ENCODE measurements at places on chromosomes 5 and 9.

- no peak for DNase-seq
Measured at GRCh38 chr5:142806841-142807267, 36.7 kb downstream of the ARHGAP26 start.

DNA sequence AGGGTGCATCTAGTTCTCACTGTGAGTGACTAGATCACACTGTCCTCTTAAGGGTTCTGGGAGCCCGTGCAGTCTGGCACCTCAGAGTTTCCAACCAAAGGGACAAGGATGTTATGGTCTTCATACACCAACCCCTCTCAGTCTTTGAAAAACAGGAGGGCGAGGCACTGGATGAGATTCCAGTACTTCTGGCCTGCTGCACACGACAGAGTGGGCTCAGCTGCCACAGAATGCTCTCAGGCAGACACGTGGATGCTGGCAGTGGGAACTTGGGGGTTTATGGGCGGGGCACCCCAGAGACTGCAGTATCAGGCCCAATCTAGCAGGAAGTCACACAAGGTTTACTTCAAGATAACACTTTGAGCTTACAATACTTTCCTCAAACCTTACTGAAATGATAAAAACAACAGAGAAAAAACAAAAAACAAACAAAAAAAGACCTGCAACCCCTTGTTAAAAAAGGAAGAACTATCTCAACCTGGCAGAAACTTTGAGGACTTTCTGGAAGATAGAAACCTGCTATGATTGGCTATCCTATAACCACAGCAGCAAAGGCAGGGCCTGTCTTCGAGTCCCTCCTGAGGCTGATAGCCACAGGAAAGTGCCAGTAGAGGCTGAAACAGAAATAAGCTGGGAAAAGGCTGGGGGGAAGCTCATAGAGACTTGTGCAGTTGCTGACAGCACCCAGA is 28.3 kb upstream of the TGFBR1 start:
- DNase-seq = no peak

- DNase-seq = no peak
Measured at GRCh38 chr9:116088396-116088795, 65.2 kb upstream of the PAPPA start.

GRCh38 chr9:7721291-7721690 is 78.3 kb downstream of the DMAC1 start:
- DNase-seq = no peak

GRCh38 chr5:91607675-91608074 is 224.6 kb upstream of the ARRDC3 start:
- DNase-seq = no peak

GRCh38 chr9:81237565-81238231 is 451.6 kb downstream of the TLE1 start:
- no peak for DNase-seq

- DNase-seq = peak; percentile 32
Measured at GRCh38 chr5:100430268-100431195, 104.6 kb upstream of the FAM174A start.

Data from fibroblast of skin of back (primary cell).